Right atrium auricular region (tissue), 2 donors: ENCODE measurements at places on chromosomes 16 and 17.

- DNase-seq: no peak
These were observed 20.0 kb upstream of the WFIKKN1 start for GRCh38 chr16:610513-611381.

DNA sequence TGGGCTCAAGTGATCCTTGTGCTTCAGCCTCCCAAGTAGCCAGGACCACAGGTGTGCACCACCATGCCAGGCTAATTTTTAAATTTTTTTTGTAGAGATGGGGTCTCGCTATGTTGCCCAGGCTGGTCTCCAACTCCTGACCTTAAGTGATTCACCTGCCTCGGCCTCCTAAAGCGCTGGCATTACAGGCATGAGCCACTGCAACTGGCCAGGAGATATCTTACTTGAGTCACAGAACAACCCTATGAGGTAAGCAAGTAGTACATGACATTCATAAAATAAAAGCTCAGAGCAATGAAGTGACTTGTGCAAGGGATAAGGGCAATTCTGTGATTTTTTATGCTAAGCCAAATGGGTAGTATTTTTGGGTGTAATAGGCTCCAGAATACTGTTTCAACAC is 57.3 kb downstream of the CDC27 start:
- no peak for DNase-seq

GRCh38 chr16:4522051-4522581 is 16.5 kb downstream of the CDIP1 start:
- no peak for DNase-seq

DNA sequence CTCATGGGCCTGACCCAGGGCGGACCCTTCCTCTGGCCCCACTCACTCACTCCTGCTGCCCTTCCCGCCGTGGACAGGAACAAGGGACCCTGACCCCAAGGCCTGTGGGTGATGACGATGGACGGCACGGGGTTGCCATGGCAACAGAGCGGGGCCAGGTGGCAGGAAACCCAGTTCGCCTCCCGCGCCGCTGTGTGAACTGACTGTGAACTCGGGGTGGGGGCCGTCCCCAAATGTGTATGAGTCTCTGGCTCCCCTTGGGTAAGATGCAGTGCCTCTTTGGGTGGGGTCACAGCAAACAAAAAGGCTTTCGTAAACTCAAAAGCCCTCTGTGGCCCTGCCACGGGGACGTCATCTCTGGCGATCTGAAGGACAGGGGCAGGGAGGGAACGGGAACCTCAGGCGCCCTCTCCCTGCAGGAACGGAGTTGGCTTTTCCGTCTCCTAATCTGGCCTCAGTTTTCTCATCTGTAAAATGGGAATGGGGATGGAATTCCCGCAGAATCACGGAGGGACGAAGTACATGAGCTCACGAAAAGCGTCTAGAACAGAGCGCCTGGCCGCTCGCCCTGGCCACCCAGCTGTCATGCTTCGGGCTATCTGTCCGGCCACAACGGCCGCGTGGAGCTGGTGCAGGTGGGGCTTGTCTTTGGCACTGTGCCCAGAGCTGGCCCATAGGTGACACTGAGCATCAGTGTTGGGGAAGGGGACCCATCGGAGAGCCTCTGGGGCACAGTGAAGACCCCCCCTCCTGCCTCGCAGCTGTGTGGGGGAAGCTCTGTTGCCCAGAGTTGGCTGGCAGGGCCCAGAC is 44.9 kb upstream of the PABPN1L start:
- DNase-seq: no peak

GRCh38 chr17:34411646-34412421 is 48.8 kb upstream of the CCL1 start:
- DNase-seq: no peak

- no peak for DNase-seq
These were observed 760 bp upstream of the LMF1 start for GRCh38 chr16:971582-971905.

DNA sequence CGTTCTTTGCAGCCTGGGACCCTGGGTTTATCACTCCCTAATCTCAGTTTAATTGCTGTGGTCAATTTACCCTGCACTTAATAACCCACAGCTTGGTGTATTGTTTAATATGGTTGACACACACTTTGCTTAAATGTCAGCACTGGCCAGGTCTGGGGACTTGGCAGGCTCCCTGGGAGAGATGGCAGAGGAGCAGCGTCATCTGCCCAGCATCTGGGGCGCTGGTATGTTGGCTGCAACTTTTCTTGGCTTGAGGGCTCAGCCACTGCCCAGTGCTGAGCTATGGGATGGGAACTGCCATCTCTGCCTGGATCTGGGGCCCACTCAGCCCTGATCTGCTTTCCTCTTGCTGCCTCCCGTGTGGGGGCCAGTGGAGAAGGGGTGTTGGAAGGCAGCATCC is 115.7 kb upstream of the IRX3 start:
- DNase-seq: no peak

- DNase-seq: no peak
These were observed 32.3 kb downstream of the GRB7 start for GRCh38 chr17:39769974-39770587.

DNA sequence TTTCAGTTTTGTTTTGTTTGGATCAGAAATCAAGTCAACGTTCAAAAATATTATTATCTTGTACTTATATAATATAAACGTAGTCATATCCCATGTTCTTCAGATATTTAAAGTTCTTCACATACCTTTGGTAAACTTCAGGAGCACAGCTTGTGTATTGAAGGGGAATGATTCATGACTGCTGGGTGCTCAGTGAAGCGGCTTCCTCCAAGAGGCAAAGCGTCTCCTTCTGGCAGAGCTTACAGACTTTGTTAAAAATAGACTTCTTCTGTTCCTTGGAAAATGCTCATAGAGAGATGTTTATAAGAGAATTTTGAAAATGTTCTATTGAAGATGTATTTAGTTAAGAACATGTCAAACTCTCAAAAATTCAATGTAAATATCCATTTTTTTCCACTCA is 155.6 kb upstream of the CNTNAP4 start:
- DNase-seq: no peak

- no peak for DNase-seq
These were observed 632.0 kb upstream of the SOX9 start for GRCh38 chr17:71488851-71489250.

GRCh38 chr17:4066210-4066609 is 76.6 kb downstream of the ZZEF1 start:
- DNase-seq: no peak

DNA sequence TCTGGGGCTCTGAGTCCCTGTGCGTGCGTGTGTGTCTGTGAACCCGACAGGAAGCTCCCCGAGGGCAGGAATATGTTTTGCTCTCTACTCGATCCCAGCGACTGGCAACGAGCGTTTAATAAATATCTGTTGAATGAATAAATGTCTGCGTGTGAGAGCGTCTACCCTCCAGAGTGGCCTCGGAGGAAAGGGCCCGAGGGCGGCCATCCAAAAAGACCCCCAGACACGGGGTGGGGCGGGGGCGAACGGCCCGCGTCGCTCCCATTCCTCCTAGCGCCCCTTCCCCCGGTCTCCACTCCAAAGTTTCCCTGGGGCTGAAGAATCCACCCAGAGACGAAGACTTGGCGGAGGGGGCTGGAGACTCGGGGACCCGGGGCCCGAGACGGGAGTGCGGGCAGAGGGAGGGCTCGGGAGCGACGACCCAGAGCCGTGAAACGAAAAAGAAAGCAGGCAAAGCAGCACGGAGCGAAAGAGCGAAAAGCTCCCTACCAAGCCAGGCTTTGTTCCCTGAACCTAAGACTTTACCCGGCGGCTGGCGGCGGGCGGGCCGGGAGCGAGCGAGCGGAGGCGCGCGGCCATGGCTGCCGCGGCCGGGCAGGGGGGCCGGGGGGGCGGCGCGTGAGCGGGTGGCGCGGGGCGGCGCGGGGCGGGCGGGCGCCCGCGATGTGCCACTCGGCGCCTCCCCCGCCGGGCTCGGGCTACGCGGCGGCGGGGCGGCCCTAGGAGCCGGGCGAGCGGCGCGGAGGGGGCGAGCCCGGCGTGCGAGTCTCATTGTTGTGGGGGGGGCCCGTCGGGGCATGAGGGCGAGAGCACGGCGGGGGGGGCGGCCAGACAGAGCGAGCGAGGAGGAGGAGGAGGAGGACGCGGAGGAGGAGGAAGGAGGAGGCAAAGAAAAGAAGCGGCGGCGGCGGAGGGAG is at the start of gene MLLT6:
Gene MLLT6 (plus strand): TSS at position 668 of the 917 bp plus-strand sequence. CDS start 360 bp downstream, outside the sequence.
- DNase-seq: peak; percentile 78

GRCh38 chr16:46980926-46981325 is 7.5 kb upstream of the DNAJA2 start:
- DNase-seq: no peak

GRCh38 chr16:87877942-87878507 is 8.7 kb upstream of the SLC7A5 start:
- no peak for DNase-seq

GRCh38 chr17:58156839-58157803 is 8.9 kb downstream of the OR4D1 start:
- DNase-seq: no peak

DNA sequence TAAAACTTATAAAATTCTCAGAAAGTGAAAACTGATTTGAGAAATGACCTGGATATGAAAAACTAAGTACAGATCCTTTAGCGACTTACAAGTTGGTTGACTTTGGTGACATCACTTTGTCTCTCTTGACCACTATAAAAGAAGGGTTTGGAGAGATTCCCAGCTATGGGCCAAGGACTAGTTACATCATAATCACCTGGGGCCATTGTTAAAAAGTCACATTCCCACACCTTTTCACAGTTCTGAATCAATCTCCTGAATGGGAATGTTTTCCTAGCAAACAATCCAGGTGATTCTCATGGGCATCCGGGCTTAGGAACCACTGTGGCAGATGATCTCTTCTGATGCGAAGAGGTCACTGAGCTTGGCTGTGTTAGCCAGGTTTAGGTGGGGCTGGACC is 620 bp upstream of the VWA3A start:
- no peak for DNase-seq

DNA sequence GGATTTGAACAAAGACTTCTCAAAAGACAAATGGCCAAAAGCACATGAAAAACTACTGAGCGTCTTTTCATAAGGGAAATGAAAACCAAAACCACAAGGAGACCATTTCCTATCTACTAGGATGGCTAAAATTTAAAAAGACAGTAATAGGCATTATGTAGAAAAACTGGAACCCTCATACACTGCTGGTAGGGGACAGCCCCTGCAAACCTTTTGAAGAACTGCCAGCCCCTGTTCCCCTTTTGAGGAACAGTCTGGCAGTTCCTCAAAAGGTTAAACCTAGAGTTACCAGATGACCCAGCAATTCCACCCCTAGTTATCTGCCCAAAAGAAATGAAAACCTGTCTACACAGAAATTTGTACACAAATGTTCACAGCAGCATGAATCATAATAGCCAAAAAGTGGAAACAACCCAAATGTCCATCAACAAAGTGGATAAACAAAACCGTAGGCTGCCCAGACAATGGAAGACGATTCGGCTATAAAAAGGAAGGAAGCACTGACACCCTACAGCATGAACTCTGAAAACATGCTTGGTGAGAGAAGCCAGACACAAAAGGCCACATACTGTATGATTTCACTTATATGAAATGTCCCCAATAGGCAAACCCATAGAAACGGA is 22.9 kb downstream of the CDIP1 start:
- no peak for DNase-seq

DNA sequence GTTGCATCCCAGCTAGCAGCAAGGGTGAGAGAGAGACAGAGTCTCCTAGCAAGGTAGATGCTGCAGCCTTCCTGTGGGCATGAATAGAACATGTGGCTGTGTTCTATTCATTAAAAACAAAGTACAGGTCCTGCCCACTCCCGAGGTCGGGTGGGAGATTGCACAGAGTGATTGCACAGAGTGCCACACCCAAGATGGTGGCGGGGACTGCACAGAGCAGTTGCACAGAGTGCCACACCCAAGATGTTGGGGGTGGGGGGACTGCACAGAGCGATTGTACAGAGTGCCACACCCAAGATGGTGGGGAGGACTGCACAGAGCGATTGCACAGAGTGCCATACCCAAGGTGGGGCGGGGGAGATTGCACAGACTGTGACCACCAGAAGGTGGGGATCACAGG is 410.8 kb upstream of the EEF2KMT start:
- DNase-seq: no peak

DNA sequence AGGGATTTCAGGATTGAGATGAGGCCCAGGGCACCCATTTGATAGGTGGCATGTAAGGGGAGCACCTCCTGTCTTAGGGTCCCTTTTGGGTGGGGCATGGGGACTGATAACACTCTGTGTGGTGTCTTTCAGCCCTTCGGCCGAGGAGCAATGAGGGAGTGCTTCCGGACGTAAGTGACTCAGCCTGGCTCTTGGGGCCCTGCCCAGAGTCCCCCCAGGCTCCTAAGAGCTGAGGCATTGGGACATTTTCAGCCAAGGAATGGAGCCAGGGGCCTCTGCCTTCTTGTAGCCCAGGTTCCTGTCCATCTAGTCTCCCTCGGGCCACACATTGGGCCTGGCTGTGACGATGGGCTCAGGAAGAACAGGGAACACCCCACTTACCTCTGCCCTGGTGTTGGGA is 44.4 kb downstream of the EEF2K start:
- DNase-seq: no peak

- peak; percentile 67 for DNase-seq
These were observed at the start of gene C16orf54 for GRCh38 chr16:29745853-29746345. Gene C16orf54 (minus strand): TSS chr16:29745990. CDS start chr16:29744951, 1,039 bp downstream.

DNA sequence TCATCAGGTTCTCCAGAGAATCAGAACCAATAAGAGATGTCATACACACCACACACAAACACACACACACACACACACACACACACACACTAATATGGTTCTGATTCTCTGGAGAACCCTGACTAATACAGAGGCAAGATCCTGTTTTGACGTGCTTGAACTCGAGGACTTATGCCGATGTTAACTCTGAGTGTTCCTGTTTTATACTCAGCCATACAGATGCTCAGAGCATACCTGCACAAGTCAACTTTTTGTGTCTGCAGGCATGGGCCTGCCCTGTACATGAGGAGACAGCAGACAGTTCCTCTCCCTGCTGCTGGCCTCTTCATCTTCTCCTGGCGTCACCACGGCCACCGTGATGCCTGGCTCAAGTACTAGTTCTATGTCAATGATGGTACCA is 635.9 kb downstream of the WWOX start:
- DNase-seq: no peak

DNA sequence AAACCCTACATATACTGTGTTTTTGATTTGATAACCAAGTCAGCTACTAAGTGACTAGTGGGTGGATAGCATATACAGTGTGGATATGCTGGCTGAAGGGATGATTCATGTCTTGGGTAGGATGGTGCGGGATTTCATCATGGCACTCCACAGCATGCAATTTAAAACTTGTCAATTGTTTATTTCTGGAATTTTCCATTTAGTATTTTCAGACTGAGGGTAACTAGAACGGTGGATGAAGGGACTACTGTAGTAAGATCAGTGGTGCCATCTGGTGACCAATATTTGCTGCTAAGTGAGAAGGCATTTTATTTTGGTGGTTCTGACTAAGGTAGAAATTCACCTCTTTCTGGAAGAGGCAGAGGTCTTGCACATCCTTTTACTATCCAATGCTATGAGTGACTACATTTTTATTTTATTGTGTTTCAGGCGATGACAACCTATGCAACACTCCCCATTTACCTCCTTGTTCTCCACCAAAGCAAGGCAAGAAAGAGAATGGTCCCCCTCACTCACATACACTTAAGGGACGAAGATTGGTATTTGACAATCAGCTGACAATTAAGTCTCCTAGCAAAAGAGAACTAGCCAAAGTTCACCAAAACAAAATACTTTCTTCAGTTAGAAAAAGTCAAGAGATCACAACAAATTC is 3.1 kb downstream of the CDC6 start:
- DNase-seq: no peak

GRCh38 chr17:68710976-68711375 is 109.8 kb upstream of the FAM20A start:
- DNase-seq: no peak
